B cell (primary cell): ENCODE measurements at places on chromosomes 16 and 17. TPM values are rescaled to one million over a fixed set of nuclear protein-coding genes. Genes with fewer than 3 reads are reported as not detected.

DNA sequence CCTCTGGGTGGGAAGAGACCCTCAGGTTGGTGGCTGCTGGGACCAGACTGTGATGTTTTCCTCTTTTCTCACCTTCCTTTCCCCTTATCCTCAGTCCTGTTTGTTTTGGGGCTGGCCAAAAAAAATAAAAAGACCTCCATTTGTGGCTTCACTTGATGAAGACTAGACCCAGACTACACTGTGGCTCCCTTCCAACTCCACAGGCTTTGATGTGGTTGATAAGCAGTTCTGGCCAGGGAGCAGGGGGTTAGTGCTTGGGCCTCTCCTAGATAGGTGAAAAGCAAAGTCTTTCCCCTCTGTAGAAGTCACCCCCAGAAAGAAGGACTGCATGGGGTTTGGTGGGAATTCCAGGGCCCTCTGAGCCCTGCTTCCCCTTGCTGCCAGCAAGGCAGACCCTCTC, 11.2 kb upstream of the ADAM11 start:
- DNase-seq: no peak

- DNase-seq: peak; percentile 42
Measured at GRCh38 chr17:78839235-78839761, 1.3 kb downstream of the USP36 start.

Gene ZACN
- total RNA-seq: 0.37 and 0.53 TPM in 2 replicates

- peak; percentile 26 for DNase-seq
Measured at GRCh38 chr17:30840771-30841170, 9.0 kb downstream of the ATAD5 start.

- no peak for DNase-seq
Measured at GRCh38 chr17:43140396-43141332, 15.5 kb upstream of the BRCA1 start.

GRCh38 chr17:33052856-33053255, 61.2 kb downstream of the SPACA3 start:
- no peak for DNase-seq

DNA sequence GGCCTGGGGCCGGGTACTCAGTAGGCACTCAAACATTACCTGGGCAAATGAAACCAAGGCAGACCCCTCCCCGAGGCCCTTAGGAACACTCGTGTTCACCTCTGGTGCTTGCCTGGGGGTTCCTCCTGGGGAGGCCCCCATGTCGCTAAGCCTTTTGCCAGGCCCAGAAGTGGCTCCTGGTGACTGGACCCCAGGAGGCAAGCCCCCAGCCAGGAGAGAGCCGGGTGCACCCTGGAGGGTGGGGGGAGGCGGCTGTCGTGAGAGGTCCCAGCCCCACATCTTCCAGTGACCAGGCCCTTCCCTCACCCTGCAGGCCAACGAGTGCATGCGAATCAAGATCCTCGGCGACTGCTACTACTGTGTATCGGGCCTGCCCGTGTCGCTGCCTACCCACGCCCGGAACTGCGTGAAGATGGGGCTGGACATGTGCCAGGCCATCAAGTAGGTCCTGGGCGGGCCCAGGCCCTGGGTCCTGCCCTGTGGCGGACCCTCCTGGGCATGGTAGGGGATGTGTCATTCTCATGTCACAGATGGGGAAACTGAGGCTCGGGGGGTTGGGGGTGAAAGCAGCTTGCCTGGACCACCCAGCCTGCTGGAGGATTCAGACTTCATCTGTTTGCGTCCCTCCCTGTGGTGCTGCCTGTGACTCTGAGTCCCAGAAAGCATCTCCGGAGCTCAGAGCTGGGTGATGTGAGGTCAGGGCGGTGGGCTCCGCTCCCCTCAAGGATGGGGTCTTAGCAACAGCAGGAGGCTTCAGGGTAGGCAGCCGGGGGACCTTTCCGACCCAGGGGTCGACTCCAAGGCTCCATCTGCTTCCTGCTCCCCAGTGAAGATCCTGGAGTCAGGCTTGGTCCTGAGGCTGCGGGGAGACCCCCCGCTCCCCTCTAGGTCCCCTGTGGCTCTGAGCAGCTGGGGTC, 32.5 kb downstream of the ADCY7 start:
- DNase-seq: no peak

Gene TBC1D3G
- not detected in 2 replicates for total RNA-seq

Gene SDF2
- total RNA-seq: 38.1 and 40.4 TPM in 2 replicates

DNA sequence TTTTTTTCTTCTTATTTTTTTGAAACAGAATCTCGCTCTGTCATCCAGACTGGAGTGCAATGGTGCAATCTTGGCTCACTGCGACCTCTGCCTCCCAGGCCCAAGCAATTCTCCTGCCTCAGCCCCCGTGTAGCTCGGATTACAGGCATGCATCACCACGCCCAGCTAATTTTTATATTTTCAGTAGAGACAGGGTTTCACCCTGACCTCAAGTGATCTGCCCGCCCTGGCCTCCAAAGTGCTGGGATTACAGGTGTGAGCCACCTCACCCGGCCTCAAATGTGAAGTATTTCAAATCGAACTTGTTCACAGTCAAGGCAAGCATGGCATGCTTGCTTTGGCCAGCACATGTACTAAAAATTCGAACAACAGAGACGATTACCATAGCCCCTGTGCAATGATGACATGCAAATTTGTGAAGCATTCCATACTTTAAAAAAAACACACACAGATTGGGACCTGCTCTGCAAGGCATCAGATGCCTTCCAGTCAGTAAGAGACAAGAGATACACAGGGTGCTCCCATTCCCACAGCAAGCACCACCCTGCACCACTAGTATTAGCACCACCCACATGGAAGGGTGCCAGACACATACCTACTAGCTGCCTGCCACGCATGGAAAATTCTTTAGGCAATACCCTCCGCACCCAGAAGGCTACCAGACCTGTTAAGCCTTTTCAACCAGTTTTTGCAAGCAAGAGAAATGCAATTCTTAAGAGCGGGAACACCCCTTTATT, 47.2 kb downstream of the ANKRD11 start:
- no peak for DNase-seq

DNA sequence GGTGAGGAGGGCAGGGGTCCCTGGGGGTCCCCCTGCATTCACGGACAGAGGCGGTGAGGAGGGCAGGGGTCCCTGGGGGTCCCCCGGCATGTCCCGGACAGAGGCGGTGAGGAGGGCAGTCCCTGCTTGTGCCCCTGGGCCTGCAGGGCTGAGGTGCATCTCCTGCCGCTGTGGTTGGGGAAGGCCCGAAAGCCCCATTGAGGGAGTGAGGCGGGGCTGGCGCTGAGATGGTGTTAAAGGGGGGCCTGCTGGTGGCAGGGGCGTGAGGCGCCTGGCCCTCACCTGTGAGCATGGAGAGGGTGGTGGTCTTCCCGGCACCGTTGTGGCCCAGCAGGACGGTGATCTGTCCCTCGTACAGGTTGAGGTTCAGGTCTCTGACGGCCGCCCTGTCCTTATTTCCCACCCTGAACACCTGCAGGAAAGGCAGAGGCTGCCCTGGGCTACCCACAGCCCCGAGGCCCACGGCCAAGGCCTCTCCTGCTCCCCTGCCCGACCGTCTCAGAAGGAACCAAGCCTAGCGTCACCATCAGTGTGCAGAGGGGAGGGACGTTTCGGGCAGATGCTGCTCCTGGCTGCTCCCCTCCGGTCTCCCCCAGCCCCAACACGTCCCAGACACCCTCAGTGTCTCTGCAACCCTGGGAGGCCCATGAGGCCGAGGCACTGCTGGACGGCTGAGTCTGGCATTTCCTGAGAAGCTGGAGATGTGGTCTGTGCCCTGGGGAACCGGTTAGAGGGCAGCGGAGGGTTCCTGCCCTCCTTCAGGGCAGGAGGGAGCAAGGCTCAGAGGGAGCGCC, 31.4 kb upstream of the RNPS1 start:
- DNase-seq: no peak
